Right atrium auricular region (tissue), 2 donors: ENCODE measurements at places on chromosomes 16 and 17. TPM values are rescaled to one million over a fixed set of nuclear protein-coding genes. Genes with fewer than 3 reads are reported as not detected.

GRCh38 chr17:83080858-83081683 lies 1.7 kb downstream of the METRNL start:
- DNase-seq, result no peak
- H3K27me3 ChIP-seq, result no peaks in the 10 kb centered on the region
- peaks cover 14% of the 10 kb centered on the region for H3K36me3 ChIP-seq
- no peaks in the 10 kb centered on the region for H3K4me1 ChIP-seq
- peak overlapping the region; percentile 80 for H3K4me3 ChIP-seq

Gene TEKT1
- total RNA-seq, result not detected

GRCh38 chr17:32458371-32458770 lies 14.1 kb downstream of the PSMD11 start:
- no peak for DNase-seq
- H3K27ac ChIP-seq, result no peak overlapping the region
- H3K36me3 ChIP-seq, result peaks cover 85% of the 10 kb centered on the region
- no peaks in the 10 kb centered on the region for H3K27me3 ChIP-seq
- no peak overlapping the region for H3K4me3 ChIP-seq
- no peaks in the 10 kb centered on the region for H3K4me1 ChIP-seq

Gene SLC22A31
- total RNA-seq, result not detected

DNA sequence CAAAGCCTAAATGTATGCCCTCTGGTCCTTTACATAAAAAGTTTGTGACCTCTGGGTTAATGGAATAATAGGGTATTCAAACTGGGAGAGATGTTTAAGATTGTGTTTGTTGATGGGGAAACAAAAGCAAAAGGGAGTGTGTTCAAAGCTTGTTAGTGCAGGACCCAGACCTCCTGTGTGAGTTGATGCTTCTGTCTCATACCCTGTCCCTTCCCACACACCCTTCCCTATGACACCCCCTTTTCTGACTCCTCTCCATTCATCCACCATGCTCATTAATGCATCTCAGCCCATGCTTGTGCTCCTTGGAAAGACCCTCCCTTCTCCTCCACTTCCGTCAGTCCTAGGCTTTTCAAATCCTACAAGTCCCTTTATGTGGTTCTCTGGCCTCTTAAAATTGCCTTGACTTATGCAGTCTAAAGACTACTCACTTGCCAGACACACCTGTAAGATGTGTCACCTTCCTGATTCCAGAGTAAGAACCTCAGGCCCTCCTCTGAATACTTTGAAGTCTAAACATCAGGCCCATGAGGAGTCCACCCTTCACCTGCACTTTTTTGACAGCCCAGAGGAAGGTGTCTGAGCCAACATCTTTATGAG lies 128.0 kb upstream of the CACNG5 start:
- DNase-seq, result no peak
- no peaks in the 10 kb centered on the region for H3K36me3 ChIP-seq
- H3K27me3 ChIP-seq, result no peaks in the 10 kb centered on the region

DNA sequence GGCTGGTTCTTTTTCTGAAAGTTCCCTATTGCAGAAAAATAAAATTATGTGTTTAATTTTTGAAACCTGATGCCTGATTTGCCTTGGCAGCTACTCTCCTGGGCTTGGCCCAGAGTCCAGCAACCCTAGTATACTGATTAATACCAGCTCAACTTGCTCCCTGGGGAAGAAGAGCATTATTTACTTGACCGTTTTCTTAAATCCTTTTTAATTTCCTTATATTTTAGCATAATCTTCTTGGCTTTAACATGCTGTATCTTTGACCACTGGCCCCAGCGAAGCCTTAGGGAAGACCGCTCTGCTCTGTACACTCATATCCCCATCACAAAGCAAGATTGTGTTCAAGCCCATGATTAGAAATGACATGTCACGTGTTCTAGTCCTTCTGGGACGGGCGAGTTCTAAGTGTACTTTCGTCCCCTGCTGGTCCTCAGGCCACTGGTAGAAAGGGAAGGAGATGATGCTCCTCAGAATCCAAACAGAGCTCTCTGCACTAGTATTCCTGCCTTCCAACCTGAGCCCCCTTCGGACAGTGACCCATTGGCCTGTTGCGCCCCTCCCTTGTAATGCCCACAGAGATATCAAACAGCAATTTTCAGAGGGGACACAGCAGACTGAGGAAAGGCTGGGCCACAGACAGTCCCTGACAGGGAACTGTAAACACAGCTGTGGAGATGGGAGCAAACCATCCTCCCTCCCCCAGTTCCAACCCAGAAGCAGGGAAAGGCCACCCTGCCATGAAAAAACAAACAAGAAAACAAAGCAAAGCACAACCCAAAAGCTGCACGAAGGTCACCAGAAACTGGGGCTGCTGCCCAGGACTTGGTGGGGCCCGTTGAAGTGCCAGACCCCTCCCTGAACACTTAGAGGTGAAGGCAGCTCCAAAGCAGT lies 4.3 kb upstream of the EZH1 start:
- no peaks in the 10 kb centered on the region for H3K27me3 ChIP-seq
- H3K36me3 ChIP-seq, result no peaks in the 10 kb centered on the region
- no peak for DNase-seq
- H3K4me3 ChIP-seq, result no peak overlapping the region

DNA sequence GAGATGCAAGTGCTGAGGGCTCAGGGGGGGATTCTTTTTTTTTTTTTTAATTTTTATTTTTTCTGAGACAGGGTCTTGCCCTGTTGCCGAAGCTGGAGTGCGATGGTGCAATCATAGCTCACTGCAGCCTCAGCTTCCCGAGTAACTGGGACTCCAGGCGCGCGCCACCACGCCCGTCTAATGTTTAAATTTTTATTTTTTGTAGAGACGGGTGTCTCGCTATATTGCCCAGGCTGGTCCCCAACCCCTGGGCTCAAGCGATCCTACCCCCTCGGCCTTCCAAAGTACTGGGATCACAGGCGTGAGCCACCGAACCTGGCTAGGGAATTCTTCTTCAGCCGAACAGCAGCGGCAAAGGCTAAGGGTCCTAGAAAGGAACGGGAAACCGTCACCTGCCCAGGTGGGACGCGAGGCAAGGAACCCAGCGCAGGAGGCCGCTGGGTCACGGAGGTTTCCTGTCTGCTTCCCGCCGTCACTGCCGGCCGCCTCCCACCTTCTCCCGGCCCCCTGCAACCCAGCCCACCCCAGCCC lies 13.3 kb upstream of the OR1F1 start:
- H3K27me3 ChIP-seq, result peaks cover 47% of the 10 kb centered on the region
- H3K27ac ChIP-seq, result no peak overlapping the region
- H3K4me3 ChIP-seq, result no peak overlapping the region

DNA sequence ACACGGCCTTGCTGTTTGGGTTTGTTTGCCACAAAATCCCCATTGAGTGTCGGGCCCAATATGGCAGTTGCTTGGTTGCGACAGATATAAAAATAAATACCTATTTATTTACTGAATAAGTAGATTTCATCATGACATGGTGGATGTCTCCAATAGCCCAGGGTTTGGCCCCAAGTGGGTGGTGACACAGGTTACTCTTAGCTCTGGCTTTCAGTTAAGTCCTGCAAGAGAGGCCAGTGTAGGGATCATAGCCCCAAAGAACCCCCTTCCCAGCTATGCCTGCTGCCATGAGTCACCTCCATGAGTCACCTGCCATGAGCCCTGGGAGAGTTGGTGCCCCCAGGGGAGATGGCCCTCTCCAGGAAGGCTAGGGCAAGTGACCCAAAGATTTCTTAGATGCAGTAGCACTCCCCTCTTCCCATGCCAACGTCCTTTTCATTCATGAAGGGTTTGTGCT lies 78.7 kb upstream of the LGALS9 start:
- H3K4me1 ChIP-seq, result peaks cover 24% of the 10 kb centered on the region
- H3K27ac ChIP-seq, result no peak overlapping the region
- DNase-seq, result no peak
- H3K4me3 ChIP-seq, result no peak overlapping the region
- H3K27me3 ChIP-seq, result no peaks in the 10 kb centered on the region
- H3K36me3 ChIP-seq, result no peaks in the 10 kb centered on the region

Gene TBC1D3C
- not detected for total RNA-seq

GRCh38 chr16:13052431-13052830 lies 151.0 kb downstream of the SHISA9 start:
- no peaks in the 10 kb centered on the region for H3K36me3 ChIP-seq
- H3K4me3 ChIP-seq, result no peak overlapping the region
- no peaks in the 10 kb centered on the region for H3K4me1 ChIP-seq
- no peak overlapping the region for H3K27ac ChIP-seq
- DNase-seq, result no peak

GRCh38 chr17:48589831-48590606 lies at the start of gene HOXB3:
Gene HOXB3, minus strand, starts transcription at chr17:48590241. Its CDS starts 37,767 bp downstream, at chr17:48552474.
- DNase-seq, result no peak
- H3K4me1 ChIP-seq, result peaks cover 44% of the 10 kb centered on the region
- H3K27me3 ChIP-seq, result peaks cover 47% of the 10 kb centered on the region
- no peak within 1 kb of the TSS for H3K27ac ChIP-seq

Gene KRT40
- total RNA-seq, result not detected

DNA sequence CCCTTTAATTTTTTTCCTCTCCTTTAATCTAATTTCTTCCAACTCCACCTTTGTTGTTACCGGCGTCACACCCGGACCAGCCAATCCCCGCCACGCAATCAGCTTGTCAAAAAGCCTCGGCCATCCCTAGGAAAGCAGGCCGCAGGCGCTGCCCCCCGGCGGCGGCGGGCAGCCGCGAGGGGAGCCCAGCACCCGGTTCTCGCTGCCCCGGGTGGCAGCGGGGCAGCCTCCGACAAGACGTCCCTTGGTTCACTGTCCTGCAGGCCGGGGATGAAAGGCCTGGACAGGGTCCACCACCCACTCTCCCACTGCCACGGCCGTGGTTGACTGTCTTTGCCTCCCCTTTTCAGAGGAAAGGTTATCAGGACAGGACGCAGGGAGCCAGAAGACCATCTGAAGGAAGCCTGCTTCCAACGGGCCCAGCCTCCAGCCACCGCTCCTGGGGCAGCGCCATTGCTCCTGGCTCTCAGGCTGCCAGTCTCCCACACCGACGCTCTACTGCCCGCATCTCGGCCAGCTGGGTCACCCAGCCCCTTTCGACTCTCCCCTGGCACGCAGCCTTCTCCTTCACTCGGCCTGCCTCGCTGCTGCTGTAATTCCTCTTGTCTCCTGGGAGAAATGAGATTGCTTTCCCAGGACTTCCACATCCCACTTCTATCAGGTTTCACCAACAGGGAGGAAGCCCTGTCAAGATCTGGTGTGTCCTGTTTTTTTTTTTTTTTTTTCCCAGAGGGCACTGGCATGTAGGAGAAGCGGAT lies 2.8 kb upstream of the UBTF start:
- peak overlapping the region; percentile 91 for H3K4me3 ChIP-seq
- DNase-seq, result peak; percentile 89
- no peaks in the 10 kb centered on the region for H3K27me3 ChIP-seq
- H3K4me1 ChIP-seq, result peaks cover 30% of the 10 kb centered on the region
- H3K36me3 ChIP-seq, result no peaks in the 10 kb centered on the region

GRCh38 chr17:36747861-36748260 lies 146.5 kb downstream of the MRM1 start:
- H3K27ac ChIP-seq, result no peak overlapping the region
- no peak for DNase-seq
- H3K36me3 ChIP-seq, result no peaks in the 10 kb centered on the region
- no peaks in the 10 kb centered on the region for H3K27me3 ChIP-seq

DNA sequence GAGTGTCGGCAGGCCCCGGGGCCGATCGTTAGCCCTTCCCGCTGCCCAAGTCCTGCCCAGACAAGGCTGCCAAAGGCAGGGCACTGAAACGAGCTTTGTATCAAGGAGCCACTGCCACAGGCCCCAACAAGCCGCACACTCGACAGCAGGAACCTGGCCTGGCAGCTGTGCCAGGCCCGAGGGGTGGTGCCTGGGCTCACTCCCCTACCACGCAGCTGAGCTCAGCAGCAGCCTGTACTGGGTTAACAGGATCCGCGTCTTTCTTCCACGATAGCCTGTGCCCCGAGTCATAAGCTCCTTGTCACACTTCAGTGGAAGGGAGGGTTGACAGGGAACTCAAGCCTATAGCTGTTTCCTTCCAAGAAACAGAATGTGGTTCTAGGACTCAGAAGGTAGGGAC lies 87.9 kb downstream of the ABR start:
- no peak overlapping the region for H3K4me3 ChIP-seq
- no peak for DNase-seq
- H3K27ac ChIP-seq, result no peak overlapping the region

GRCh38 chr17:165939-166338 lies 15.5 kb downstream of the DOC2B start:
- no peak for DNase-seq
- H3K27ac ChIP-seq, result no peak overlapping the region
- H3K27me3 ChIP-seq, result no peaks in the 10 kb centered on the region
- no peaks in the 10 kb centered on the region for H3K4me1 ChIP-seq
- H3K4me3 ChIP-seq, result no peak overlapping the region

Gene HOXB9
- not detected for total RNA-seq

GRCh38 chr17:2084766-2085647 lies 30.1 kb downstream of the HIC1 start:
- H3K27ac ChIP-seq, result peak overlapping the region; percentile 76
- no peak overlapping the region for H3K4me3 ChIP-seq
- no peak for DNase-seq
- H3K36me3 ChIP-seq, result peaks cover 23% of the 10 kb centered on the region
- H3K4me1 ChIP-seq, result no peaks in the 10 kb centered on the region

DNA sequence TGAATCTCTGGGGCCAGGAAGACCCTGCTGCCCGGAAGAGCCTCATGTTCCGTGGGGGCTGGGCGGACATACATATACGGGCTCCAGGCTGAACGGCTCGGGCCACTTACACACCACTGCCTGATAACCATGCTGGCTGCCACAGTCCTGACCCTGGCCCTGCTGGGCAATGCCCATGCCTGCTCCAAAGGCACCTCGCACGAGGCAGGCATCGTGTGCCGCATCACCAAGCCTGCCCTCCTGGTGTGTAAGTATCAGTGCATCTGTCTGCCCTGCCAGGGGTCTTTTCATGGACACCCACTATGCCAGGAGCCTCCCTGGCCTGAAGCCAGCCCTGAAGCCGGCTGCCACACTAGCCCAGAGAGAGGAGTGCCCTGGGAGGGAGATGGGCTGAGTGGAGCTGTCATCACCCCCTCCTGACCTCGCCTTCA lies at the start of gene CETP:
CETP (plus strand) TSS at position 100 of the 431 bp plus-strand sequence; CDS start at position 130, 30 bp downstream.
- no peak within 1 kb of the TSS for H3K27ac ChIP-seq
- peaks cover 28% of the 10 kb centered on the region for H3K4me1 ChIP-seq
- no peak for DNase-seq
- H3K36me3 ChIP-seq, result no peaks in the 10 kb centered on the region
- H3K4me3 ChIP-seq, result no peak within 1 kb of the TSS

- no peaks in the 10 kb centered on the region for H3K36me3 ChIP-seq
- H3K27ac ChIP-seq, result peak overlapping the region; percentile 58
- H3K4me1 ChIP-seq, result peaks cover 21% of the 10 kb centered on the region
- H3K27me3 ChIP-seq, result no peaks in the 10 kb centered on the region
- no peak for DNase-seq
Measured at GRCh38 chr16:67987460-67988160, 7.3 kb upstream of the DPEP3 start.

GRCh38 chr17:81405411-81405872 lies 10.2 kb downstream of the BAHCC1 start:
- peak; percentile 86 for DNase-seq
- H3K27ac ChIP-seq, result peak overlapping the region; percentile 95
- H3K4me3 ChIP-seq, result no peak overlapping the region
- no peaks in the 10 kb centered on the region for H3K27me3 ChIP-seq
- no peaks in the 10 kb centered on the region for H3K36me3 ChIP-seq
